ENCODE measurements at places on chromosomes 2 and 18.
A peak's percentile ranks its signal among the peaks of the same experiment; 100 is the strongest.

DNA sequence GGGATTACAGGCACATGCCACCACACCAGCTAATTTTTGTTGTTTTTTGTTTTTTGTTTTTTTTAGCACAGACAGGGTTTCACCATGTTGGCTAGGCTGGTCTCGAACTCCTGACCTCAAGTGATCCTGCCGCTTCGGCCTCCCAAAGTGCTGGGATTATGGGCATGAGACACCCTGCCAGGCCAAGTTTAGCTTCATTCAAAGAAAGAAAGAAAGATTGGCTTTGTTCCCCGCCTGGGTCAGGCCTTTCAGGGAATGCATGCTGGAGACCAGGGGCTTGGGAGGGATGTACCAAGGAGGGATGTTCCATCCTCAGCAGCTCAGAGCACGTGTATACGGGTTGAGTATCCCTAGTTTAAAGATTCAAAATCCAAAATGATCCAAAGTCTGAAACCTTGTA lies 283.0 kb downstream of the ALPK2 start:
- no peak for DNase-seq

DNA sequence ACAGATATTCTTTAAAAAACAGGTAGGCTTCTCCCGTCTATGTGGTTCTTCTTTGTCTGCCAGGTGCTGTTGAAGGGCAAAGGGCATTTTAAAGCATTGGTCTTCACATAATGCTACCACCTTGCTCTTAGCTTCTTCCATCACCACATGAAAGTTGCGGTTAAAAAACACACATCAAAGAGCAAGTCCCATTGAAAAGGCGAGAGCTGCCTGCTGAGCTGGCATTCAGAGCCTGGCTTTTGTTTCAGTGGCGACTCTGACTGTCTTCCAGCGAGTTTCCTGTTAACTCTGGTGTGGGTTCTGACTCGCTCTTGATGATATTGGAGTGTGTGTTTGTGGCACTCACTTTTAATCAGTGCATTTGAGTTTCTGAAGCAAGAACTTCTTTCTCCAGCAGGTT lies 624.9 kb upstream of the FANCL start:
- no peak for DNase-seq

DNA sequence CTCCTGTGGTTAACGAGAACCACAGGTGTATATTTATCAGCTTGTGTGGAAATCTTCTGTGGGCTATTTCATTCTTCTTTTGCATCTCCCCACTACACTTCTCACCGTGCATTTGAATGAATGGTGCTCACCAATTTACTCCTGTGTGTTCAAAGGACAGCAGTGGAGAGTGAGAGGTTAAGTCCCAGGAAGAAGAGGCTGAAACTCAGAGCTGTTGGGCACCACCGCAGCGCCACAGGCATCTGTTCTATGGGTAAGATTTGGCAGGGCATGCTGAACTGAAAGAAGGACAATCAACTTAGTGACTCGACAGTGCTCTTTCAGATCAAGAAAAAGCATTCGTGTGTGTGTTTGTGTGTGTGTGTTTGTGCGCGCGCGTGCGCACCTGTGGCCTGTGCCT lies 297.9 kb upstream of the SIX2 start:
- no peak for DNase-seq

DNA sequence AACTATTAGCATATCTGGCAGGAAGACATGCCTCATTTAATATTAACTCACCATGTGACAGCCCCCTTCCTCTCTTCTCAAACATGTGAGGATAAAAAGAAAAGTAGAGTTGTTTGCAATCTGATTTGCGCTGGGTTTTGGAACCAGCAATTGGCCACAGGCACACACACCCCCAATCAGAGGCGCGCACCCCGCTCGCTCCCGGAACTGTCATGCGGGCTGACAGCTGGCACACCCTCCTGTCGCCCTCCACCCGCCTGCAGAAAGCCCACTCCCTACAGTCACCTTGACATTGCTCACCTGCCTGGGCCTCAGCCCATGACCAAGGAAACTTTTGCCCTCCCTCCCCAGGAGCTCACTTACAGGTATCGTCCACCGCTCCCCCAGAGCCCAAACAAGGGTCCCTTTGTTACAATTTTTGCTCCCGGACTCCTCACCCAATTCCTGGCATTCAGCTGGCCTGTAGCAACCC lies 1.1 kb downstream of the COBLL1 start:
- DNase-seq: no peak

GRCh38 chr2:169185711-169186110 lies 116.3 kb downstream of the DHRS9 start:
- DNase-seq: no peak

GRCh38 chr18:62715759-62716615 lies 646 bp downstream of the PHLPP1 start:
- DNase-seq: peak; percentile 45

- no peak for DNase-seq
These were observed 30.5 kb upstream of the RMDN2 start for GRCh38 chr2:37894601-37895000.

DNA sequence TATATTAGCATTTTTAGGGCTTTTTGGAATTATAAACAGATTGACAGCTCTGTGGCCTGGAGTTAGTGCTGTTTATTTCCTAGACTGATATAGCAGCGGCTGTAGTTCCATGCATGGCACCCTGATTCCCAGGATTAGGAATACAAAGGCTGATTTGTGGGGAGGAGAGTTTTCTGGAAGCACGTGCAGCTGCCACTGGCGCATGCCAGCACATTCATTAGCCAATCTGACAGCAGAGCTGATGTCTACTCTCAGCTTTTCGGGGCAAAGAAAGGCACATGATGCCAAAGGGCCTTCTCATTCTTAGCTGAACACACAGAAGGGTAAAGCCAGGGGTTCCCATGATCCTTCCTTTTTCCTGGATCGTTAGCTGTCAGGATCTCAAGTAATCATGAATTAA lies 45.7 kb upstream of the RAPH1 start:
- DNase-seq: no peak

- DNase-seq: no peak
These were observed 90.0 kb upstream of the TAF1B start for GRCh38 chr2:9753276-9753600.

DNA sequence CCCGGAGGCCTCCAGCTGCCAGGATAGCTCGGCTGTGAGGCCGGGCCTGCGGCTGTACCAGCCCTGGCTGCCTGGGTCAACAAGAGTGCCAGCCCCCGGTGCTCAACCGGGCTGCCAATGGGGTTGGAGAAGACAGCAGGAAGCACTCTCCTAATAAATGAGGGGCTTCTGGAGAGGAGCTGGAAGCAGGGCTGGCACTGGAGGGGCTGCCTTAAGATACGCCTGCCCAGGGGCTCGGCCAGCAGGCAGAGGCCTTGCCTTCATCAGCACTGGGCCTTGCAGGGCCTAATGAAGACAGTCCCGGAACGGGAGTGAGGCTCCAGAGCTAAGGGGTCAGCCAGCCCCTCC lies 73.6 kb downstream of the TEX51 start:
- DNase-seq: no peak

- DNase-seq: no peak
These were observed 153.8 kb downstream of the MAP2 start for GRCh38 chr2:209577376-209578357.

GRCh38 chr2:170360546-170361089 lies 182.7 kb downstream of the MYO3B start:
- DNase-seq: no peak

GRCh38 chr18:50886929-50887328 lies 8.0 kb downstream of the ME2 start:
- DNase-seq: no peak

GRCh38 chr2:182767578-182767977 lies 51.5 kb downstream of the DNAJC10 start:
- no peak for DNase-seq

- DNase-seq: no peak
These were observed 12.9 kb upstream of the PUM2 start for GRCh38 chr2:20363578-20363977.

DNA sequence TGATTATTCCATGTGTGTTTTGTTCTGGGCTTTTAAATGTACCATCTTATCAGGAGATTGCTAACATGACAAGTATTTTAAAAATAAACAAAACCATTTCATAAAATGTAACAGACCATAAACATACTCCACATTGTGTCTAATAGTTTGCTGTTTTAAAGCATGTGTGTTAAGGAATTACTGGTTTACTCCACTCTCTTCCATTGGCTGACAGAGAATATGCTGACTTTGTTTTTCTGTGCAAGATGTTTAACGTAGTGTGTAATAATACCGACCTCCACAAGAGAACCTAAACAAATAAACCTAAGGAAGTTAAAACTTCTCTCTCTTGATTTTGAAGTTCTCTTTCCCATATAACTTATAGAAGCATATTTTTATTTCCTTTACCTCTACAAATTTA lies 17.0 kb upstream of the TMEM18 start:
- DNase-seq: no peak

- DNase-seq: no peak
These were observed at the start of gene KCNE4 for GRCh38 chr2:223051693-223052289. KCNE4 (plus strand) TSS chr2:223052190; CDS start chr2:223052831, 641 bp downstream.

DNA sequence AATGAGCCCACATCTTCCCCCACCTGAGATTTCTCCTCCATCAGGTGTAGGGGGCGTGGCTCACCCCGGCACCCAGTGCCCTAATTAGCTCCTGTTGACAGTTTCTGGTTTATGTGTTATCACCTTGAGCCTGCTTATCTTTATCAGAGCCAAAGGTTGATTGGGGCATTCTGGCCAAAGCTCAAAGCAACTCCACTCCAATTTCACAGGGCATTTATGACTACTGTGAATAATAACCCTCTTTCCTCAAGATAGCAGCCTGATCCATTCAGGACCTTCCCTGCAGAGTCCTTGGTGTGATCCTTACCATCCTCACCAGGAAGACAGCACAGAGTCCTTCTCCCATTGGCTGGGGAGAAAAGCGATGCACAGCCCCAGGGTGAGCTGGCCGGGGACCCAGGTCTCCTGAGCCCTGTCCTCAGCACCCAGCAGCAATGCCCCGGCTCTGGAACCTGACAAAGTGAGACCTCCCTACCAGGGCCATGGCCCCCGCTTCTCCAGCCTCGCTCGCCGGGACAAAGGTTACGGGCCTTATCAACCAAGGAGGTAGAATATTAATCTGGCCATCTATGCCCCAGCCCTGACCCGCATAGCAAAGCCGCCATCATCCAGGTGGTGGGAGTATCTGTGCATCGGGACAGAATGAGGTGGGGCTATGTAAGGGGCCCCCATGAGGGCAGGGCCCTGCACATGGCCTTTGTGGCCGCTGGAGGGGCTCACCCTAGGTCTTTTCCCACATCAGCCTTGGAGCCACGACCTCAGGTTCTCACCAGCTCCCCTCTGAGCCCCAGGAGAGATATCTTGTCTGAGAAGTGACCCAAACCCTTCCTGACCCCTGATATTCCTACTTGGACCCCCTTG lies 64.5 kb downstream of the ZFP36L2 start:
- DNase-seq: no peak

DNA sequence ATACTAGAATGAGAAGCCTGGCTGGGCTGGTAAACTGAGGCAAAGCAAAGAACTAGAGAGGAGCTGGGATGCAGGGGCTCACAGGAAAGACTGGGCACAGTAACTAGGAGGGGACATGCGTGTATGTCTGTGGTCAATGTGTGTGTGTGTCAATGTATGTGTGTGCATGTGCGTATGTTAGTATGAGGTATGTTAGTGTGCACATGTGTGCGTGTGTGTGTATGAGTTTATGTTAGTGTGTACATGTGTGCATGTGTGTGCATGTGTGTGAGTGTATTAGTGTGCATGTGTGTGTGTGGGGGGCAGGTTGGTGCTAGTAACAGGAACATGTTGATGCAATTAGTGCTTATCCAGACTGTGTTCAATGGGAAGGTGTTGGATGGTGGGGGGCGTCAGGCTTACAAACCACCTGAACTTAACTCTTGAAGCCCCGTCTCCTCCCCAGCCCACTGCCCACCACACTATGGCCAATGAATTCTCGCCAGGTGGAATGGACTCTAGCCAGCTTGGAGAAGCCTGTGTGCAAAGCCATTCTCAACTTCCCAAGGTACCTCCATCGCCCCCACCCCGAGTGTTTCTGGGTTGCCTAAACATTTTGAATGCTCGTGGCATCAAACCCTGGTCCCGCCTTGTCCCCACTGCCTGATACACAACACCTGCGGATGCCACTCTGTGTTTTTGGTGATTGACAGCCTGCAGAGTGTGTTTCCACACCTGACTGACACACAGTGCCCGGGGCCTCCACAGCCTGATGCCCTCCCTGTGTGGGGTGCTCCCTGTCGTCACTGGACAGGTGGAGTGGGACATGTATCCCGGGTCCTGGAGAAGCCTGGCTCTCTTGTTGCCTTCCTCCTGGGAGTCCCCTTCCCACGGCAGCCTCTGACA lies 90.1 kb upstream of the ASB18 start:
- DNase-seq: no peak

- no peak for DNase-seq
These were observed 12.4 kb downstream of the TNS1 start for GRCh38 chr2:217990389-217990788.

- DNase-seq: no peak
These were observed 48.8 kb upstream of the DNAJC10 start for GRCh38 chr2:182667315-182667695.

DNA sequence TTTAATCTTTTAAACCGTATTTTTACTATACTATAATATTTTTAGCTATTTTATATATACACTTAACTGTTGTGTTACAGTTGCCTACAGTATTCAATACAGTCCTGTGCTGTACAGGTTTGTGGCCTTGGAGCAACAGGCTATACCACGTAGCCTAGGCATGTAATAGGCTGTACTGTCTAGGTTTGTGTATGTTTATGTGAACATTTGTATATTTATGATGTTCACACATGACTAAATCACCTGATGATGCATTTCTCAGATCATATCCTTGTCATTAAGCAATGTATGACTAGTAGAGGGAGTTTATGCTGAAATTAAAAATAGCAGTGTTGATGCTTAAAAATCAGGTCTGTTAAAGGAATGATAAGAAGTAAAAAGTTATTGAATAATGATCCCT lies 92.3 kb upstream of the RANBP2 start:
- no peak for DNase-seq

GRCh38 chr2:28129955-28130695 lies 239.6 kb downstream of the BABAM2 start:
- no peak for DNase-seq

- no peak for DNase-seq
These were observed 117.5 kb upstream of the TMEM18 start for GRCh38 chr2:794554-795241.

GRCh38 chr2:109680523-109681297 lies 66.5 kb downstream of the SOWAHC start:
- DNase-seq: no peak

- no peak for DNase-seq
These were observed 9.8 kb upstream of the ZNF512 start for GRCh38 chr2:27572998-27573429.

DNA sequence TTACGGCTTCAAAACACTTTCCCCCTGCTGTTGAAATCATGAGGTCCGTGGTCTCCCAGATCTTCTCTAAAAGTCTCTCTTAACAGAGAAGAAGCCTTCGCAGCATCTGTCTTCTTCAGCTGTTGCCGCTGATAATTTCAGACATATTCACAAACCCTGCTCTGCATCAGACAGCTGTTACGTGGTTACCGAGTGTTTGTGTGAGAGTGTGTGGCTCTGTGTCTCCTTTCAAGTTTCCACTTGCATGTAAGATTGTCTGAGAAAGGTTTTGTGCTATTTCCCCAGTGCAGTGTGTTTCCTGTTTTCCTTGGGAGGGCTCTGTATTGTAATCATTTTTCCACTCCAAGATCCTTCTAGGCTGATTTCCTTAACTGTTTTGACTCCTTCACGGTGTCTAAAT lies 32.8 kb downstream of the MAIP1 start:
- no peak for DNase-seq

GRCh38 chr2:120826716-120827410 lies 91.2 kb downstream of the GLI2 start:
- DNase-seq: no peak

Data from activated CD4-positive, alpha-beta T cell treated with anti-CD3 and anti-CD28 coated beads for 1 hour (primary cell).